Motor neuron (in vitro differentiated cells): ENCODE measurements at places on chromosomes 6 and 20. TPM values are rescaled to one million over a fixed set of nuclear protein-coding genes. Genes with fewer than 3 reads are reported as not detected.
A peak's percentile ranks its signal among the peaks of the same experiment; 100 is the strongest.

DNA sequence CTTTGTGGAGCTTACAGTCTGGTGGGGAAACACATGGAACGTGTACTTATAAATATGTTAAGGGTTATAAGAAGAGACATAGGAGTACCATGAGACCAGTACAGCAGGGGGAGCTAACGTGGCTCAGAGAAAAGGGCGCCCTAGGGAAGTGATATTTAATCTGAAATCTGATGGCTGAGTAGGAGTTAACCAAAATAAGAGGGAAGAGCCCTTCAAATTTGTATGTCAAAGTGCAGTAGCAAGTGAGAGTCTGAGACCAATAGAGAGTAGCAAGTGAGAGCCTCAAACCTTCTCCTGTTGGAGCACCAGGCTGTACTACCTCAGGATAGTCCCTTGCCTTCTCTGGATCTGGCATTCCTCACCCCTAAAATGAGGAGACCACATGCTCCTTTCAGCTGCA lies 6.1 kb upstream of the PKIG start:
- peak; percentile 56 for ATAC-seq

DNA sequence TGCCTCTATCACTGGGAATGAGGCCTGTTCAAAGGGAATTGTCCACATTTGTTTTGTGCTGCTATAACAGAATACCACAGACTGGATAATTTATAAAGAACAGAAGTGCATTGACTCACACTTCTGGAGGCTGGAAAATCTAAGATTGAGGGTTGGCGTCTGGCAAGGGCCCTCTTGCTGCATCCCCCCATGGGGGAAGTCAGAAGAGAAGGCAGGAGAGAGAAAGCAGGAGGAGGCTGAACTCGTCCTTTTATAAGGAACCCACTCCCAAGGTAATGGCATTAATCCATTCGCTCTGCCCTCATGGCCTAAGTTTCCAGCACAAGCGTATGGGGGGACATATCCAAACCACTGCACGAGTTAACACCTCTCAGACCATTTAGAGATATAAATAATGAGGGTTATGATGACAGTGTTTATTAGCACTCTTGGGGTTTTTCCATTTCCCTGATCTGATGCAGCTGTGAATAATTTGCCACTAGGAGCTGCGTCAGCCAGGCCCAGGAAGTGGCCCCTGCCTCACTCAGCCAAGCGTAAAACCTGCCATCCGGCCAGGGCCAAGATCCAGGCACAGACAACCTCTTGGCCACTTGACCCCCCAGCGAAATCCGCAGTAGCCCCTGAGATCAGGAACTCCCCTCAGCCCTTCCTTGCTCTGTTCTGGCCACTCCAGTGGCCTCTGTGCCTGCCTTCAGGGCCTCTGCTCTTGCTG lies 14.2 kb upstream of the SLCO4A1 start:
- peak; percentile 32 for ATAC-seq

DNA sequence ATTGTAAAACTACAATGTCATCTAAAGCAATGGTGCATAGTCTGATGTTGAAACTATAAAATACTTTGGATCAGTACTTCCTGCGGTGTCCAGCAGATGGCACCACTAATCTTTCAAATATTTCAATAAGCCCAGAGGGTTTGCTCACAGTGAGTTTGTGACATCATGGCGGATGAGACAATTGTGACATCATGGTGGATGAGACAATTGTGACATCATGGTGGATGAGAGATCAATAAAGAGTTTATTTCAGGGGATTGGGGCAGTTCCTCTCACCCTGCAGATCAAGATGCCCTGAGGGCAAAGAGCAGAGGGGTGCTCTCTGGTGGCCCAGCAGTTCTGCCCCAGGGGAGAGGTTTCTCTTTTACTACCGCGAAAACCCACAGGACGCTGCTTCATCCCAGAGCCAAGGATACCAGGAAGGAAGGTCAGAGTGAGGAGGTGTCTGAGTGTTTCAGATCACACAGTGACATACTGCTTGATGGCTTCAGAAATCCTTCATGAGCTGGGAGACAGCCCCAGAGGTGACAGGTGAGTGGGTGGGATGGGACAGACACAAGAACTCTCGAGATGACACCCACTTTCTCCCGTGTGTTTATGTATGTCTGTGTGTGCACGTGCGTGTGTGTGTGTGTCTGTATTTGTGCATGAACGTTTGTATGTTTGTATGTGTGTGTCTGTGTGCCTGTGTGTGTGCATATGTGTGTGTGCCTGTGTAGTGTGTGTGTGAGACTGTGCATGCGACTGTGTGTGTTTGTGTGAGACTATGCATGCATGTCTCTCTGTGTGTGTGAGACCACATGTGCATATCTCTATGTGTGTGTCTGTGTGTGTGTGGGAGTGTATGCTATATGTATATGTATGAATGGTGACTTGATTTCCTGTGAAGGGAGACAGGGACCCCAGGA lies 7.3 kb upstream of the ULBP2 start:
- peak; percentile 65 for ATAC-seq

GRCh38 chr6:40626886-40627285 lies 39.7 kb upstream of the LRFN2 start:
- ATAC-seq = no peak

- ATAC-seq = no peak
These were observed 81.0 kb downstream of the ATRN start for GRCh38 chr20:3551681-3552434.

- no peak for ATAC-seq
These were observed 123.6 kb downstream of the BFSP1 start for GRCh38 chr20:17407550-17407949.

ZKSCAN8 gene
- 12.9 and 14.8 TPM in 2 replicates for total RNA-seq

SEL1L2 gene
- total RNA-seq = not detected in 2 replicates

NMBR gene
- total RNA-seq = not detected in 2 replicates
